ENCODE measurements at places on chromosomes 7 and 10.

- no peak for DNase-seq
These were observed 229.7 kb upstream of the NFE2L3 start for GRCh38 chr7:25922296-25922695.

- no peak for DNase-seq
These were observed 410.0 kb downstream of the TCERG1L start for GRCh38 chr10:130901311-130902165.

- no peak for DNase-seq
These were observed 136.4 kb upstream of the ASAH2 start for GRCh38 chr10:50387732-50388073.

GRCh38 chr10:34967335-34967880, 122.7 kb downstream of the CUL2 start:
- no peak for DNase-seq

DNA sequence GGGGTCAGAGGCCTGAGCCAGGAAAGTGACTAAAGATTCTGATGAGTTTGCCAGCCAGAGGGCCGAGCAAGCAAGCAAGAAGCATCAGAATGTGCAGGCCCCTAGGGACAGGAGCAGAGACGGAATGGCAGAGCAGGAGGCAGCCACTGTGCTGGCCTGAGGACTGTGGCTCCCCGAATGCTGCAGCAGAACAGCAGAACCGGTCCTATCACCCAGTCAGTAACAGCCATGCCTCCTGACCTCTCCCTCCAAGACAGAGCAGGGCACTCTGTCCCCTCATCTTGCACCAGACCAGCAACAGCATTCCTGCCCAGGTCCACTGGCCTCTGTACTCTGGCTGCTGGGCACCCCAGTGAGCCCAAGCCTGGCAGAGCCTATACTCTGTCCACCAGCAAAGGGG, 85.9 kb downstream of the ARHGAP22 start:
- DNase-seq = no peak

DNA sequence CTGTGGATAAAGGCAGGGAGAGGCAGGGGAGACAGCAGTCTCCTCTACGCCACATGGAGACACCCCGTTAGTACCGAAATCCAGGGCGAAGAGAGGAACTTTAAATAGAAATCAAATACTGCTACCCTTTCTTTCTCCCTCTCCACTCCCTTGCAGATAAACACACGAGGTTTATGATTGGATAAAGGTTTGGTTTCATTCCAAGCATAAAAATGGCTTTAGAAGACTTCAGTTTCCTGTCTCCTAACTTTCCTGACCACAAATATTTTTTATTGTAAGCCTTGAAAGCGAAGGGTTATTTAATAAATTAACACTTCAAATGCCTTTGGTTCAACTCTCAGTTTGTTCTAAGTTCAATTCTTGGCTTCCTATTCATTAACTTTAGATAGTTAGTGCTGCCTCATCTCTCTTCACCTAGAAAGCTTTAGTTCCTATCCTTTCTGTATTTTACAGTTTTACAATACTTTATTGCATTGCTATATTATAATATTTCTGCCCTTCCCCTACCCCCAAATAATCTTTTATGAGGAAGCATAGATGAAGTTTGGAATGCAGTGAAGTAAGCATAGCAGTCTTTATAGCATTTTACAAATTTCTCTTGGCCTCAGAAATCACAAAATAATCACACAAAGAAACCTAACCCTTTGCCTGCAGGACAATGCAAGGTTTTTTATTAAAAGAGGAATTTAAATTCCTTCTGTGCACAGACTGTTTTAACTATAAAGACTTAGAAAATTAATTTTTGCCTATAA, 31.5 kb upstream of the ARID5B start:
- DNase-seq = no peak

DNA sequence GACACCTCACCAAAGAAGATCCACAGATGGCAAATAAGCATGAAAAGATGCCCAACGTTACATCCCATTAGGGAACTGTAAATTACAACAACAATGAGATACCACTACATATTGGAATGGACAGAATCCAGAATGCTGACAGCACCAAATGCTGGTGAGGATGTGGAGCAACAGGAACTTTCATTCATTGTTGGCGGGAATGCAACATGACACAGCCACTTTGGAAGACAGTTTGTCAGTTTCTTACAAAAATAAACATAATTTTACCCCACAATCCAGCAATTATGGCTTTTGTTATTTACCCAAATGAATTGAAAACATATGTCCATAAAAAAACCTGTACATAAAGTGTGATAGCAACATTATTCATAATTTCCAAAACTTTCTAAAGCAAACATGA, 176.8 kb downstream of the C7orf25 start:
- no peak for DNase-seq

GRCh38 chr7:101818287-101819071, 1.1 kb downstream of the CUX1 start:
- no peak for DNase-seq

- peak; percentile 62 for DNase-seq
These were observed 3.9 kb upstream of the NRF1 start for GRCh38 chr7:129607471-129608120.

- DNase-seq = no peak
These were observed 96.4 kb upstream of the AOAH start for GRCh38 chr7:36820527-36821170.

DNA sequence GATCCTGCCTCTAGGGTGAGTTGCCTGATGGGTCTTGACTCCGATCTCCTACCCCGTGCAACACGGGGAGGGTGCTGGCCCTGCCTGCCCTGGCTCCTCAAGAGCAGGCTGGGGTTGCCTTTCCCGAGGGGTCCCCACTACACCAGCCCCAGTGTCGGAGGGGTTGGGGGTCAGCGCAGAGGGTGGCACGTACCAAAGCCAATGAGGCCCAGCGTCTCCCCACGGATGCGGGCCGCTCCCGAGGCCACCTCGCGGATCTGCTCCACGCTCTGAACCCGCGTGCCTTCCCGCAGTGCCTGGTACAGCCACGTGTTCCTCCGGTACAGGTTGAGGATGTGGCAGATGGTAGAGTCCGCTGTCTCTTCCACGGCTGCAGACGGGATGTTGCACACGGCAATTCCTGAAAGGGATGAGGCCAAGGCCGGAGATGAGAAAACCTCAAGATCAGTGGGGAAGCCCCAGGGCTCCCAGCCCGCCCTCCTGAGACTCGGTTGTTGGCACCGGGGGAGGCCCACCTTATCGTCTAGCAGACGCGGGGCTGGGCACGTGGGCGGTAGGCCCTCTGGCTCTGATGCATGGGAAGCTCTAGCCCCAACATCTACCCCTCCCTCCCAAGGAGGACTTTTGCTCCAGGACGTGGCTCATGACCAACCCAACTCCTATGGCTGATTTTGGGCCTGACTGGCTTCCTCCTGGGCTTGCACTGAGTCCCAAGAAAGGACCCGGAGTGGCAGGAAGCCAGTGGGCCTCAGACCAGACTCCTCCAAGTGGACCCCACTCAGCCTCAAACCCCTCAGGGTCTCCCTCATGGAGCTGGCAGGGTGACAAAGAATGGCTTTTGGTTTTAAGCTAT, 56.1 kb downstream of the ZRANB1 start:
- no peak for DNase-seq

- no peak for DNase-seq
These were observed 135.9 kb downstream of the ZNF92 start for GRCh38 chr7:65509368-65510186.

DNA sequence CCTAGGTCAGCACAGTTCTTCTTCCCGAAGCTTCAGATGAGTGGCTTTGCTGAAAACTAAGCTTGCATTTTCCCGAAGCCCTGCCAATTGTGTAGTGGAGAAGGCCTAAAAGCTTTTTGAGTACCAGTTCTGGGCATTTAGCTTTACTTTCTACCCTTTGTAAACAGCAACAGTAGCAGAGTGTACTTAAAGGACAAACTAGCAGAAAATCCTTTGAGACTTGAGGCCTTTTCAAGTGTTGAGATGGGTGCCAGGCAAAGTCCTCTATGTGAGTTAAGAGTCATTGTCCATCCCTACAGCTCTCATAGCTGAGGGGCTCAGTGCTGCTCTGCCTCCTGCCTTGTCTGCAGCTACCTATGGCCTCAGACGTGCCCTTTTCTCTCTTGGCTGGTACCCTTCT, 368.2 kb downstream of the CCSER2 start:
- no peak for DNase-seq

GRCh38 chr10:133314911-133315310, 6.2 kb downstream of the ZNF511 start:
- DNase-seq = no peak

DNA sequence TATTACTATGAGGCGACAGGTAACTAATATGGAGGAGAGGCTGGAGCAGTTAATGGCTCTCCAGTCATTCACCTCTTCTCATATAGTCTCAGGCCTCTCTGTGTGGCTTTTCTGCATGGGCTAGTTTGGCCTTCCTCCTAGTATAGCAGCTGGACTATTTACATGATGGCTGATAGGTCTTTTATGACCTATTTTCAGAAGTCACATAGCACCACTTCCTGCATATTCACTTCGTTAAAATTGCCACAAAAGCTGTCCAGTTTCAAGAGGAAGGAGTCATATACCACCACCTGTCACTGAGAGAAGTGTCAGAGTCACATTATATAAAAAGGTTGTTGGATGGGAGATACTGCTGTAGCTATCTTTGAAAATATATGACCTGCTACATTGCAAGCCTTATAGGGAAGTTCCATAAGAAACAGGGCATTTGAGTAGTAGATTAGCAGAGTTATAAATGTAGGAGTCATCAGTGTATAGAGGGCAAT, 8.0 kb upstream of the DMTF1 start:
- DNase-seq = no peak

DNA sequence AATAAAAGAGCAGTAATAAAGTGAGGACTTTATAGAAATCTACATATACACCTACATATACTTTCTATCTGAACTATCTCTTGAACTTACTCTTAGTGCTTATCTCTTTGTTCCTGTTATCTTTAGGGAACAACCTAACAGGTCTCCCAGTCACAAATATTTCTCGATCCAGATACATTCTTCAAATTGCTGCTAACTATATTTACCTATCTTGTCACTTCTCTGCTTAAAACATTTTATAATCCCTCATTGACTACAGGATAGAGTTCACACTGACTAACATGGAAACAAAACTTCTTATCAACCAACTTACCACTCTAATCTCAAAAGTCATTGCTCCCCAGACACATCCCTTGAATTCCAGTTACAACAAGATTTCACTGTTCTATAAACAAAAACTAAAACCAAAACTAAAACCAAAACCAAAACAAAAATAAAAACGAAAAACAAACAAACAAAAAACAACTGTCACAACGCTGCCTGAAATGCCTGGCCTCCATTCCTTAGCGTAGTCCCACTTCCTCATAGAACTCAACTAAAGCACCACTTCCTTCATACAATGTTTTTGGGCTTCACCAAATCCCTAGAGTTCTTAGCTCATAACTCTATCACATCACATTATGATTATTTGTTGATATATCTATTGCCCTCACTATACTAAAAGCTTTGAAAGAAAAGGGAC, 134.7 kb downstream of the SEMA3D start:
- DNase-seq = no peak

DNA sequence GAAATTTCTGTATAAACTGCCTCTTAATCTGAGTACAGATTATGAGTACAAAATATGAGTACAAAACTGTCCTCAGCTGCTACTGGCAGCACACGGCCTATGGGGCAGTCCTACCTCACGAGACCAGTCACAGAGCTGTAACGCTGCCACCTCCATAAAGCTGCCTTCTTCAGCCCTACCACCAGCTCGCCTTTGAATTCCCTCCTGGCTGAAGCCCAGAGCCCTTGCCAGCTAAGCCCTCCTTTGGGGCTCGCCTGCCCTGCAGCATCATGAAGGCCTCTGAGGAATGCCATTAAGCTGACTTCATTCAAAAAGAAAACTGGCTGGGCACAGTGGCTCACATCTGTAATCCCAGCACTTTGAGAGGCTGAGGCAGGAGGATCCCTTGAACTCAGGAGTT, 180.0 kb upstream of the SH2B2 start:
- DNase-seq = no peak

DNA sequence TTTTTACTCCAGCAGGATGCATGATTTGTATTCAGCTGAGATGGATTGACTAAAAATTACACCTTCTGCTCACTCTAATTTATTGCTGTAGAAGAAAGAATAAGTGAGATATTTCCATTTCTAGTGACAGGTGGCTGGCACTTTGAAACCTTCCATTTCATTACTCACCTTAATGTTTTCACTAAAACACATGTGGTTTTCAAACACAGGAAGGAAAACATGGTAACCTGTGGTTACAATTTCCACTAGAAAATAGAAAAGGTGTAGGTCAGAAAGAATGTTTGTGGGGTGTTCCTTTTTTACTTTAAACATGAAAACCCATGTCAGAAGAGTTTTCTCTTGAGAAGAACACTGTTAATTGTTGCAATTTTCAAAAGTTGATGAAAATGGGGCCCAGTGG, 12.0 kb upstream of the PRKCQ start:
- DNase-seq = no peak

- DNase-seq = no peak
These were observed 9.2 kb upstream of the ORAI2 start for GRCh38 chr7:102424129-102424551.

GRCh38 chr7:96285579-96285978, 36.3 kb downstream of the SLC25A13 start:
- DNase-seq = no peak

DNA sequence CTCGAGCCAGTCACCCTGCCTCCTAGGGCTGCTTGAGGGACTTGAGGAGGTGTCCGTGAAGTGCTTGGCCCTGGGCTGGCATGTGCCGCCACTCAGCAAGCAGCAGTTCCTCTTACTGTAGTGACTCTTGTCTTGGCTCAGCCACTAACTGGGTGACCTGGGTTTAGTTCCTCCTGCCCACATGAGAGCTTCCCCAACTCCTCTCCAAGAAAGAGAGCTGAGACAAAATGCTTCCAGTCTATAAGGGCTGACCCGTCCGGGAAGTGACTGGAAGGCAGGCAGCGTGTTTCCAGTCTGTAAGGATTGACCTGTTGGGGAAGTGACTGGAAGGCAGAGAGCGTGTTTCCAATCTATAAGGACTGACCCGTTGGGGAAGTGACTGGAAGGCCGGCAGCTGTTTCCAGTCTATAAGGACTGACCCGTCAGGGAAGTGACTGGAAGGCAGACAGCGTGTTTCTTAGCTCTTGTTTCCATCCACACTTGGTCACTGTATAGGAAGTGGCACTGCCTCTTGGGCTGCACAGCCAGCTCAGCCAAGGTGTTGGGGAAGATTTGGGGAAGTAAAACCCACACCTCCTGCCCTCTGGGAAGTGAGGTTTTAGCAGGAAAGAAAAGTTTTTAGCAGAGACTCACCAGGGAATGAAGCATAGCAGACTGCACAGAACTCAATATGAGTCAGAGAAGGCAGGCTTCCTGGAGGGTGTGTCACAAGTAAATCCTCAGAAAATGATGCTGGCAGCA, 53.3 kb upstream of the PPIF start:
- DNase-seq = no peak

DNA sequence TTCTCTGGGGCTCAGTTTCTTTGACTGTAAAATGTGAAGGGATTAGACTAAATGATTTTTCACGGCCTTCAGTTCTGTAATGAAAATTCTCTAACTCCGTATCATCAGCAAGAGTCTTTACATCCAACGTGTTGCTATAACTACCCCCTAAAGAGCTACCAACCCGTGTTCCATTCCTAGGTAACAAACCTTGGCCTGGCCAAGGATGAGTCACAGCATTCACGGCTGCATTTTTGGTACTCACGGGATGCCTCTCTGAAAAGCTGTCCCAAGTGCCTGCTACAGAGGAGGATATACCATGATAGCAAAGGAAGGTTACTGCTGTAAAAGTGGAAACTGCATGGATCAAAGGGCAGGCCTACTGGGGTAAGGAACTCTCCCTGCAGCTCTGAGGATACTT, 5.9 kb downstream of the LRRC4 start:
- no peak for DNase-seq

GRCh38 chr10:123800821-123801220, 90.8 kb downstream of the CPXM2 start:
- no peak for DNase-seq

GRCh38 chr7:13279854-13280435, 592.5 kb downstream of the ARL4A start:
- no peak for DNase-seq

All from activated CD4-positive, alpha-beta T cell treated with anti-CD3 and anti-CD28 coated beads, Interleukin-2, amount 50 U/mL, for 48 hours (primary cell).